Putamen (tissue), 1 donor: ENCODE measurements at places on chromosomes 6 and 20.

DNA sequence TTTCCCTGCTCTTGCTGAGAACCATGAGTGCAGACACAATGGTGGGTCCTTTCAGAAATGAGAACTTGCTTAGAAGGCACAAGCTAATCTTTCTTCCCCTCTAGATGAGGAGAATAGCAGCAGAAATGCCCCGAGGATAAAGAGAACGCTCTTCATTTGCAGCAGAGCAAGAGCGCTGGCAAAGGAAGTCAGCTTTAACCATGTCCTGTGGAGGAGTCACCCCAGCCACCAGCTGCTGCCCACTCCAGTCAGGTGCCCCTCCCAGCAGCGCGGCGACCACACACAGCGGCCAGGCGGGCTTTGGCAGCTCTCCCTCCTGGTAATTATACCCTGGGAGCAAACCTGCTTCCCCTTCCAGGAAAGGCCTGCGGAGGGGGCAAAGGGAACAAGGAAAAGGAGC lies 42.4 kb upstream of the EMILIN3 start:
- DNase-seq, result no peak

- DNase-seq, result no peak
Measured at GRCh38 chr6:166750108-166750793, 123.2 kb upstream of the RPS6KA2 start.

DNA sequence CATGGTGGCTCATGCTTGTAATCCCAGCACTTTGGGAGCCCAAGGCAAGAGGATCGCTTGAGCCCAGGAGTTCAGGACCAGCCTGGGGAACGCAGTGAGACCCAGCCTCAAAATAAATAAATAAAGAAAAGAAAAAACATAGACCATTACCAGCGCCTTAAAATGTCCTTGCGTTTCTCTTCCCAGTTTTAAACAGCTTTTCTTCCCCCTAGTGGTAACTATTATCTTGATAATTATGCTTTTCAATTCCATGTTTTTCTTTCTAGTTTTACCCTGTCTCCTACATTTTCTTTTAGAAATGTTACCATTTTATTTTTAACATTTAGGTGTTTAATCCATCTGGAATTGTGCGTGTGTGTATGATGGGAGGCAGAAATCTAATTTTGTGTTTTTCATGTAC lies 24.4 kb downstream of the DNAH8 start:
- DNase-seq, result no peak

DNA sequence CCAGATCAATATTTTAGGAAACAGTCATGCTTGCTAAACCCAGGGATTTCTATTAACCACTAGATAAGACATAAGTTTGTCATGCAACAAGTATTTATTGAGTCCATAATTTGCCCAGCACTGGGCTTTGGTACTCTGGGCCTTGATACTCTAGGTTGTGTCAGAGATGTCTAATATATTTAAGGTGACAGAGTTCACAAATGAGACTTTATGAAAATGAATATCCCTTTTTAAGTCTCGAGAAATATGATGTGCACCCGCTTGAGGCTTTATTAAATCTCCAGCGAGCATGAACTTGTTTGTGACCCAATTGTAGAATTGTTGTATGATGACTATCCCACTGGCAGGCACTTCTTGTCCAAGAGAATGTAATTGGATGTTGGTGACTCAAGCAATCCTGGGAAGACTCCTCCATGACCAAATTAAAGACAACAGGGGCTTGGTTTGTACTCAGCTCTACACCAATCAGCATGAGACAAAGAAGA lies 109.2 kb downstream of the ESR1 start:
- no peak for DNase-seq

DNA sequence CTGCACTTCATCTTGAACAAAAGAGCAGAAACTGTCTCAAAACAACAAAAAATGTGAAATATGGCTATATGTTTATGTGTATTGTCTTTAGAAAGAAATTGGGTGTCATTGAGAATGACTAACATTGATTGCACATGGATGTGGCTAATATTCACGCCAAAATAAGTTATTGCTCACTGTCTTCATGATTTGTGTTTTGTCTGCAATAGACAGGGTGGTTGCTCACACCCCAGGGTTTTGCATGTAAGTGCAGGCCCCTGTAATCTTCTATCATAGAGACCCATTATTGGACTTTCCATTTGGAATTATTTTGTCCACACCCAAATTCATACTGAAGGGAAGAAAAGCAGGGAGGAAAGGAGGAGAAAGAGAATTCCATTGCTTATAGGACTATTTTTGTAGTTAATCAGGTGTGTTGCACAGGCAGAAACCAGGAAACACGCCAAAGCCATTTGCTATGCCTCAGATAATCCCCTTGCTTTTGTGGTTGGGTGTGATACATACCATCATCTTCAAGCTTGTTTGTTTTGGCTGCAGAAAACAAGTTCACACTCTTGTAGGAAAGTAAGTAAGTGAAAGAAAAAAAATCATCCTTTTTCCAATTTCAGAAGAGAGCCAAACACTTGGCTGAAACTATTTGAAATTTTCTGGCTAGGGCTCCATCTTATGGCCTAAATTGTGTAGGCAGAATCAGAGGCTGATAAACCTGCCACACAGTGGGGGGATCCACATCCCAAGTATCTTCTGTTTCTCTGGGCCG lies 214.1 kb downstream of the COL12A1 start:
- no peak for DNase-seq

DNA sequence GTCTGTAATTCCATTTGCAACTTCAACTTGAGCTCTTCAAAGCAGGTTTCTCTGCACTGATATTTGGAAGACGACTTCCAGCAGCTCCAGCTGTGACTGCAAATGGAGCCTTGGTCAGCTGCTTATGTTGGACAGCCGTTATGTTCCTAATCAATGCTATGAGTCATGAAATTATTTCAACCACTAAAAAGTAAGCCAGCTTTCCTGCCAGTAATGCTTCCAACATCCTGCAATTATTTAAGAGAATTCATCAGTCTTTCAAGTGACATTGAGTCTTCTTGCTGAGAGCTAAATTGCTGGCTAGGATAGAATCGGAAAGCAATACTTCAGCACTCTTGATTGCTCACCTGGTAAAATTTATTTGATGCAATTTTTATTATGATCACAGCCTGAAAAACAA lies 375.7 kb downstream of the MMUT start:
- DNase-seq, result no peak

DNA sequence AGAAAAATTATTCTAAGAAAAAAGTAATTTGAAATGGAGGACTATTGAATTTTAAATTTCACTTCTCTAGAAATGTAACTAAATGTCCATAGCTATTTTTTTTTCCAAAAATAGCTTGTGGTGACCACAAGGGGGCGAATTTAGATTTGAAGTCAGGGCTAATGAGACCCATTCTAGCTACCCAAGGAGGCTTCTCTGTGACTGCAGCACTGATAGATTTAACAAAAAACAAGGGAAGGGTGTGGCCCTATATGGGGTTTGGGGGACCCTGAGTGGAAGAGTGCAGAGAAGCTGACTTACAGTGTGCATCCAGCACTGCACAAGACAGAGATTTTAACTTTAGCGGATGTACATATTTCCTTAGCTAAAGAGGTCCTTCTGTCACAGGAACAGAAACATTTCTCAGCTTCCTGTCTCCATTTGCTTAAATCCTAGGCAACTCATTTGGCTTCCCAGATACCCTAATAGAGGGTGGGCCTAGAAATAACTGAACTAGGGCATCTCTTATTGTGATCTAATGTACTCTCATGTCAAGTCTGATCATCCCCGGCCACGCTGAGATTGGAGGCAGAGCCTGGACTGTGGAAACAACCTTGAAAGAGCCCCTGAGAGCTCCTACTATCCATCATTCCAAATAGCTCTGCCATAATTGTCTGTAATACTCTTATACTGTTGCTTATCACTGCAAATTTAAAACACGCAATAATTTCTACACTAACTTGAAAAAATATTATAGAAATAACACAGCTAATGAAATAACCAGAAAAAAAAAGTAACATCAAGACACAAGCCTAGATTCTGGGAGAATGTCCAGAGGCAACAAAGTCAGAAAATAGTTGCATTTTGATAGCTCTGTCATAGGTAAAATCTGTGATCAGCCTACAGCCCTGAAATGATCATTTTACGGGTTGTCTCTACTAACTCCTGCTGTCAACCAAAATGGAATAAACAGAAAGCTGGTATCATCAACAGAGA lies 93.6 kb downstream of the SNAP91 start:
- DNase-seq, result peak; percentile 5

DNA sequence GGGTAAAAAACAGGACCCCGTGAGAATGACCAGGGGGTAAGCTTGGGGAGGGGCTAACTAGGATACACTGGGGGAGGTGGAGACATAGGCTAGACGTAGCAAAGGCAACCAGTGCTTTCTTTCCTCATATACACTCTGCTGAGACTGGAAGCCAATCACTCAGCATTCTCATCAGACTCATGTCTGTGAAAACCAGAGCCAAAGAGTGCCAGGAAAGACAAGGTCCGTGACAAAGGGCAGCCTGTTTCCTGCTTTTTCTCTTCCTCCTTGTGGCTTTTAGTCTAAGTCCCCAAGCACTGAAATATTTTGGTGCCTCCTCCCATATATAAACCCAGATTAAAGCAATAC lies 97.9 kb upstream of the NEDD9 start:
- peak; percentile 21 for DNase-seq

- DNase-seq, result no peak
Measured at GRCh38 chr6:47603995-47604394, 94.4 kb upstream of the ADGRF4 start.

DNA sequence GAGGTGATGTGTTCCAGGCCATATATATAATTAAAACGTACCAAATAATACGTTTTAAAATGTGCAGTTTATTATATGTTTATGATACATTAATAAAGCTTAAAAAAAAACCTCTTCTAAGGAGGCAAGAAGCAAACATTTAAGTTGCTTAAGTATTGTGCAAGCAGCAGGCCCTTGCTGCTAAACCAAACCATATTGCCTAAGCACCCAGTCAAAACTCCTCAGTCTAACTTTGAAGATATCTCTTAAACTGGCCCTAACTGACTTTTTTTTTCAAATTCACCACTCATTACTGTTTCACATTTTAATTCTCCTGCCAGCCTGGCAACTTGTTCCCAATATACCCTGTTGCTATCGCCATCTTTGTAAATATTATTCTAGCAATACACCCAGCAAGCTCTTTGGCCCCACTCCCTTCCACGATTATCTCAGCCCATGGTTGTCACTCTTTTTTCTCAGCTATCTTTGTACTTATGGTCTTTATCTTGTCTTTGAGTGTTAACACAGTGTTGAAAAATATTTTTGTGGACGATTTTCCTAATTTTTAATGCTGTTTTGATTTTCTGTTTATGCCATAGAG lies 60.9 kb downstream of the C6orf58 start:
- no peak for DNase-seq

GRCh38 chr6:85464260-85464644 lies 14.4 kb downstream of the NT5E start:
- DNase-seq, result no peak

GRCh38 chr20:62800314-62801259 lies 4.0 kb upstream of the OGFR start:
- DNase-seq, result no peak

DNA sequence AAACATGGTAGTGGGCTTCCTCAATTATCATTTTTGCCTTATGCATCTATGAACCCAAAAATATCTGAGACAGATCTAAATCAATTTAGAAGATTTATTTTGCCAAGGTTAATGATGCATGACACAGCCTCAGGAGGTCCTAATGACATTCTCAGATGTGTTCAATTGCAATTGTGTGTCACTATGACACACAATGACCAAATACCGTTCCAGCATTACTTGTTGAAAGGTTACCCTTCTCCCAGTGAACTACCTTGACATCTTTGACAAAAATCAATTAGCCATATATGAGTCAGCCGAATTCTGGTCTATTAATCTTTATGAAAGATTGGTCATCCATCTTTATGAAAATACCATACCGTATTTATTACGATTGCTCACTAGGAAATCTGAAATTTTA lies 592.5 kb upstream of the GJE1 start:
- no peak for DNase-seq

GRCh38 chr6:87102151-87102621 lies 7.3 kb upstream of the CGA start:
- no peak for DNase-seq

- no peak for DNase-seq
Measured at GRCh38 chr6:34597605-34598353, 41.6 kb upstream of the SPDEF start.

DNA sequence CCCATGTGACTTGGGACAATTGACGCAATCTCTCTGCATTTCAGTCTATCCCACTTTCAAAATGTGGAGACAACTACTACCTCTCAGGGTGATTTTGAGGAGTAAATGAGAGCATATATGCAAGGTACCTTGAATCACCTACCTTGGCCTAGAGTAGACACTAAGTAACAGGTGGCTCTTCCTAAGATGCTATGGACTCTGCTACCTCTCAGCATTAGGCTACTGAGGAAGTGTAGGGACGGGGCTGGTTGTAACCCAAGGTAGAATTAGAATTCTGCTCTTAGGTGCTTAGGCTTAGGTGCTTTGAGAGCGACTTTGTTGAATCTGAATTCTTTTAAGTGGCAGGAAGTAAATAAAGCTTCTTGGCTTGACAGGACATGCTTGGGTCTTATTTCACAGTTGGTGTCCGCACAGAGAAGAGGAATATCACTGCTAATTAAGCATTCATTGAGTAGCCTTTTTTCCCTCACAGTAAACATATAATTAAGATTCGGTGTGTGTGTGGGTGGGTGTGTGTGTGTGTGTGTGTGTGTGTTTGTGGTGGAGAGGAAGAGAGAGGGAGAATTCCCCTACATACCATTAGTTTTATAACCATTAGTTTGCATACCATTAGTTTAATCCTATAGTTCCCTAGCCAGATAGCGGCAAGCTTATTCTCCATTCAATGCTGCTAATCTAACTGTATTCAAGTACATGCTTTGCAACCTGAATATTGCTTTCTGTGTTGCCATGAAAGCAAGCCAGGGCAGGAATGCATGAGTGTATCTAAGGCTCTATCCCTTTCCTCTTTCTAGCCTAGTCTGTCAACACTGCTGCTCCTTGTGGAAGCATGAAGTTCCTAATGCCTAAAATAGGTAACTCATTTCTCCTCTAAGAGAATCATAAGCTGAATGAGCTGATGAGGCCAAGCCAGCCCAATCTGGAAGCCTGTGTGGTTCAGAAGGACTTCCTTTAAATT lies 112.5 kb downstream of the IPCEF1 start:
- DNase-seq, result no peak

GRCh38 chr6:63804381-63804956 lies 168.9 kb downstream of the PHF3 start:
- no peak for DNase-seq

DNA sequence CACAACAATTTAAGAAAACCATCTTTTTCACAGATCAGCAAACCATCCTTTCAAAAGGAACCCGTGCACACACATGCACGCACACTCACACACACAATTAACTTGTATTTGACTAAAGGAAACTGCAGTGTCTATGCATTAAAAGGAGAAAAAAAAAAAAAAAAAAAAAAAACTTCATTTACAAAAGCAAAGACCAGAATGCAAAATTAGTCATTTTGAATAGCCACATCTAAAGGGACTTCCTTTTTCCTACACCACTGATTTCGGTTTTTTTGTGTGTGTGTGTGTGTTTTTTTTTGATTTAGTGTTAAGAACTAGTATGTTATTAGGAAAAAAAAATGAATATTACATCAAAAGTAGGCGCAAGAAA lies 6.3 kb downstream of the ZMYND8 start:
- DNase-seq, result no peak

GRCh38 chr6:73929405-73929804 lies 233.4 kb downstream of the CD109 start:
- no peak for DNase-seq

GRCh38 chr6:166156942-166157341 lies 10.7 kb downstream of the TBXT start:
- DNase-seq, result peak; percentile 14
